ENCODE measurements at places on chromosomes 7 and 10. TPM values are rescaled to one million over a fixed set of nuclear protein-coding genes. Genes with fewer than 3 reads are reported as not detected.

DNA sequence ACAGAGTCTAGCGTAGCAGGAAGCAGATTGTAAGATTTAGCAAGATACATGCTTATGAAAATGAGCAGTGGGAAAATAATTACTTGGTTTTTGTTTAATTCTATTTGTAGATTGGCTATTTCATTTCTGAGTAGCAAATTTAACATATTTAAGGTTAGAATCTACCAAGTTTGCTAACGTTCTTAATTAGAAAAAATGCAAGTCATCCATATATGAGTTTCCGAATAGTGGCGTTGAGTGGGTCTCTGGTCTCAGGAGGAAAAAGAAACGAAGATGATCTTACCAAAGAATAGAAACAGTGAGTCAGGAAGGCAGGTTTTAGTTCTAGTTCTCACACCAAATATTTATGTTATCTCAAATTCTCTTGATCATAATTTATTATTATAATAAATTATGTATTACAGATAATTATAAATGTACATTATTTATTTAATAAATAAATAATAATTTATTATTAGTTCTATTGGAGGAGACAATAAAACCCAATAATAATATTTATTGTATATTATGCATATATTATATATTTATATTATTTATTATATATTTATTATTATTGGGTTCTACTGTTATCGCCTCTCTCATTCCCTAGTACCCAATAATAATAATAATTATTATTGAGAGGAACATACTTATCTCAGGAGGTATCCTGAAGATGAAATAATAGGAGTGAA lies 194.3 kb upstream of the PITRM1 start:
- no peak for DNase-seq

DNA sequence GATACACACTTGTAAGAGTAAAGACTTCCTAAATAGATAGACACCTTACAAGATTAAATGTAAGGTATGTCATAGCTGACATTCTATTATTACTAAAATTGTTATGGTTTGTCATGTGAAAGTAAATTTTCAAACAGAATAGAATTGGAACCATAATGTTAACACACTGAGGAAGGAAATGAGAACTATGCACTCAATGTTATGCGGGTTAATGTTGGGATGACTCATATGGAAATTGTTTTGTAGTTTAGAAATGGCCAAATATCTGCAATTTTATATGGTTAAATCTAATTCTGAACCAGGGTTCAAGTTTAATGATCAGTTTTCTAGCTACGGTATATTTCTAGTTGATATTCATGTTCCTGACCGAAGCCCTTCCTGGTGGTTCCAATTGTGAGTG lies 214.2 kb upstream of the ADO start:
- DNase-seq = no peak

DNA sequence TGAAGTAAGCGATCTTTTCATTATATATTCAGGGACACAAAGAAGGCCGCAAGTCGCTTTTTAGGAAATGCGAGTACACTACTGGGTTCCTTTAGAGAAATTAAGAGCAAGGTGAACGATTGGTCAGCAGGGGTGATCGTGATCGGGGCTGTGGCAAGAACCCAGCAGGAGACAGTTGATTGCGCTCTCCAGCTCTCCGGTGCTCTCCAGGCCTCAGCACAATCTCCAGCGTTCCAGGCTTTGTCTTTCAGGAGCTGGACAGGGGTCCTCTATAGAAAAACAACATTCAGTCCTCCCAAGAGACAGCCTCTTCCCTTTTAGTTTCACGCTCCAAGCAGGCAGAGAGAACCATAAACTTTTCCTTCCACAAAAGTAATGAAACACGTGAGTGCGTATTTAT lies 170.5 kb upstream of the KLF6 start:
- no peak for DNase-seq

GRCh38 chr7:68682910-68683309 lies 915.4 kb upstream of the AUTS2 start:
- DNase-seq = no peak

GRCh38 chr7:25805027-25805687 lies 346.8 kb upstream of the NFE2L3 start:
- no peak for DNase-seq

CTNNA3 gene
- not detected for total RNA-seq

Data from CD4-positive, CD25-positive, alpha-beta regulatory T cell (primary cell).